ENCODE measurements at places on chromosomes 13 and 19. TPM values are rescaled to one million over a fixed set of nuclear protein-coding genes. Genes with fewer than 3 reads are reported as not detected.

DNA sequence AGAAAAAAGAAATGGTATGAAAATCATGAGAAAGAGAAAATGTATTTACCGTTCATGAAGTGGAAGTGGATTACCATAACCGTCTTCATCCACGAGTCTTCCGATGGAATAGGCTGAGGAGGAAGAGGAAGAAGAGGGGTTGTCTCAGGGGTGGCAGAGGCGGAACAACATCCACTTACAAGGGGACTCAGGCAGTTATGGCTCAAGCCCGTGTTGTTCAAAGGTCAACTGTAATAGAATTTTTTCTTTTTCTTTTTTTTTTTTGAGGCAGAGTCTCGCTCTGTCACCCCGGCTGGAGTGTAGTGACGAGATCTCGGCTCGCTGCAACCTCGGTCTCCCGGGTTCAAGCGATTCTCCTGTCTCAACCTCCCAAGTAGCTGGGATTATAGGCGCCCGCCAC is 16.9 kb upstream of the ADGRL1 start:
- DNase-seq: no peak

DNA sequence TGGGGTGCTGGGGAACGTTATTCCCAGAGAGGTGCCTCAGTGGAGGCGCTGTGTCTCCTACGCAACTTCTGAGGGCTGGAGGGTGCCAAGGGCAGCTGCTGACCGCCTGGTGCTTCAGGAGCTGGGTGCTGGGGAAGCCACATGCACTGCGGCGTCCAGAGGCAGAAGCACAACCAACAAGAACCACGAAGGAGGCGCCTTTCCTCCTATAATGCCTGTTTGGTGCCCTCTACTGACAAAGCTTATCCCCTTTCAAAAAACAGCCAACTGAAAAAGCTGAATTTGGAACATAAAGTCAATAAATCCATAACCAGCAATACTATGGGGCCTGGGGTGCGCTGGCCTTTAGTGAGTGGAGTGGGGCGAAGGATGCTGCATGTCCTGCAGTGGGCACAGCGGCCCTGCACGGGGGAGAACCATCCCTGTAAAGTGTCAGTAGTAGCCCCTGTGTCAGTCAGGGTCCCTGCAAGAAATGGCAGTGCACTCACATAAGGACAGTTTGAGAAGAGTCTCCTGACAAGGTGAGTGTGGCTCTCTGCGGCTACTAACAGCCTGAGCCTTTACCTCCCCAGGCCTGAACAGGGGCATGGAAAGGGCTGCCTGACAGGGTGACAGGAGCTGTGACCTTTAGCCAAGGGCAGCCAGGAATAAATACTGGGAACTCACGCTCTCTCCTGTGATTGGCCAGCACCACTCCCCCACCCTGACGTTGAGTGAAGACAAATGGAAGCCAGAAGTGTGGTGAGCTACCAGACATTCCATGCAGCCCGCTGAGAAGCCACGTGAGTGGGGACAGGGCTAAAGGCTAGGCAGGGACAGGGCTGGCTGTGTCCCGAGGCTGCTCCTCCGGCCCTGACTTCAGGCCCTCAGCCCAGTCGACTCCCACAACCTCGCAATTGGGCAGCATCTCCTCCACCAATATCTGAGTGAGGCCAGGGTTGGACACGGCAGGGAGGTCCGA is 4.5 kb upstream of the B3GNT8 start:
- peak; percentile 71 for DNase-seq

DNA sequence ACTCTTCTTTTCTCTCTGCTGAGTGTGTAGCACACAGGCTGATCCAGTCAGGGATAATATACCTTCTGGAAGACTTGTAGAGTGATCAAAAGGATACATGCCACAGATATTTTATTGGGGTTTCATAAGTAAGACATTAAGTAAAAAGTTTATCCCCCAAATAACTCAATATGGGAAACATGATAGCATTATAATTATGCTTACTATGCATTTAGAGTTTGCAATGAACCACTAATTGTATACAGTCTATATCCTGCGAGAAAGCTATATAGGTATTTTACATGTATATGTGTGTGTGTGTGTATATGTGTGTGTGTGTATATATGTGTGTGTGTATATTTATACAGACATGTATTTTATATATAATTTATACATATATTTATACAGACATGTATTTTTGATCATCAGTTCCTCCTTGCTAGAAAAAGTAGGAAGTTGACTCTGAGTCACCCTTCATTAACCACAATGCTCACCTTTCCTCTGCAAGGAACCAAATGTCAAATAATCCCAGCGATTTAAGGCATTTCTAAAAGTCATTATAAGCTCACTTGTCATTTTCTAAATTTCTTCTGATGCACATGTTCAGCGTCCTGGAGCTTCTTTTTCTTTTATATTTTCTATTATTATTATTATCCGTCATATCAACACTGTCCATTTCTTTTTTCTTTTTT is 312.5 kb upstream of the OBI1 start:
- no peak for DNase-seq

MAP3K10 gene
- 29.1 TPM for total RNA-seq

FCGBP gene
- 0.30 TPM for total RNA-seq

Measured in heart right ventricle (tissue), 16 donors.